ENCODE measurements at places on chromosomes 3 and 15.

- DNase-seq: no peak
These were observed 55.9 kb upstream of the OSBPL11 start for GRCh38 chr3:125651244-125651643.

DNA sequence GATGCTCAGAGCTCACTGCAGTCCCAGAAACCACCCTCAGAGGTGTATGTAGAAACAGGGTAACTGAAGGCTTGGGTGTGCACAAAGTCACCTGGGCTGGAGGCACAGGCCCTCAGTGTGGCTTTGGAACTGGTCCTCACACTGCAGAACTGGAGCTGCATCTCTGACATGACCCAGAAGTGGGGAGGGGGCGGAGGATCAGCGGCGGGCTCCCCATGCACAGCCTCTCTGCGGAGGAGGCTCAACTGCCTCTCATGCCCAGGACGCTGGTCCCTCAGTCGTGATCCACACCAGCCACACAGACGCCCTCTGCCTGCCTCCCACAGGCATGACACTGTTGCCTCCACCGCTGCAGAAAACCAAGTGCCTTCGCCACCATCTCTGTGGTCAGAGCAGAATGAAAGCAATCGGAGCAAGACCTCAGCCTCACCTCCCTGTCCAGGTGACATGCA lies 73.7 kb downstream of the TM2D3 start:
- no peak for DNase-seq

GRCh38 chr3:120449701-120450599 lies 842 bp downstream of the FSTL1 start:
- DNase-seq: no peak

GRCh38 chr3:29822071-29822470 lies 541.2 kb downstream of the RBMS3 start:
- DNase-seq: no peak

- no peak for DNase-seq
These were observed 89.4 kb upstream of the SKOR1 start for GRCh38 chr15:67735896-67736295.

All from CD4-positive, alpha-beta T cell treated with Interleukin-17A for 4 hours (primary cell).